ENCODE measurements at places on chromosomes 2 and 18. TPM values are rescaled to one million over a fixed set of nuclear protein-coding genes. Genes with fewer than 3 reads are reported as not detected.

C2orf78 gene
- not detected for total RNA-seq

FAM124B gene
- total RNA-seq, result 4.4 TPM

APCDD1 gene
- total RNA-seq, result 27.6 TPM

FLACC1 gene
- 3.6 TPM for total RNA-seq

GKN2 gene
- 77.2 TPM for total RNA-seq

GRCh38 chr2:176415174-176415895 lies 146.1 kb downstream of the MTX2 start:
- no peaks in the 10 kb centered on the region for H3K36me3 ChIP-seq
- no peak overlapping the region for H3K27ac ChIP-seq
- DNase-seq, result no peak
- no peaks in the 10 kb centered on the region for H3K4me1 ChIP-seq
- H3K4me3 ChIP-seq, result no peak overlapping the region
- no peaks in the 10 kb centered on the region for H3K27me3 ChIP-seq

DNA sequence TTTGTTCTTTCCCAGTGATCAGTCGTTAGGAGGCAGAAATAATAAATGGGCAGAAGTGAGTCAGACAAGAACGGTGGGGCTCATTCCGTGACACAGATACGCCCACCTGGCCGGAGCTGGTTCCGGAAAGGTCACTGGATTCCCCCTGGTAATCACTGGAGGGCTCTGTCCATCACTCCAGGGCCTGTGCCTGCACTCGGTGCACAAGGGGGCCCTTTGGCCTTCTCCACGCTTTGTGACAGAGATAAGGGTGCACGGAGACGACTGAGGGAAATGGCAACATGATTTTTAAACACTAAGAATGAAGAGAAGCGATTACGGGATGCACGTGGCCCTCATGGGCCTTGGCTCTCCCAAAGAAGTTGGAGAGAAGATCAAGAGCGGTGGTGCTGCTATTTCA lies 84.4 kb downstream of the PTGR3 start:
- no peaks in the 10 kb centered on the region for H3K4me1 ChIP-seq
- no peak overlapping the region for H3K27ac ChIP-seq
- no peak overlapping the region for H3K4me3 ChIP-seq
- H3K27me3 ChIP-seq, result no peaks in the 10 kb centered on the region

- H3K4me1 ChIP-seq, result peaks cover 19% of the 10 kb centered on the region
- DNase-seq, result no peak
- H3K4me3 ChIP-seq, result no peak overlapping the region
- no peaks in the 10 kb centered on the region for H3K27me3 ChIP-seq
These were observed 564.0 kb downstream of the TNS1 start for GRCh38 chr2:217438821-217439220.

DNA sequence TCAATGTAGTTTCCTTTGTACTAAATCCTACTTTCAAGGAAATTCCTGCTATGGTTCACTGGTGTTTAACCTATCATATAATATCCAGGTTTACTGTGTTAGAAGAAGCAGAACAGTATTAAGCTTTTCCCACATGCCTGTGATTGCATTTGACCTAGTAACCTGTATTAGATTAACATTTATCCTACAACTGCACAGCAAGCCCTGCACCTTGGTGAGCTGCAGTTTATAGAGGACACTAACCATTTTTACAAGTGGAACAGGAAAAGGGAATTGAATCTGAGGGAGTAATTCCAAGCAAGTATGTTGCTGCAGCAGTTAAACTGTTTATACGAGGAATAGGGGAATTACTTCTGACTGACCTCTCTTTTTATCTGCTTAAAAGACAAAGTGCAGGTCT lies 328.6 kb downstream of the ETAA1 start:
- no peaks in the 10 kb centered on the region for H3K4me1 ChIP-seq
- no peak for DNase-seq
- no peak overlapping the region for H3K4me3 ChIP-seq
- no peaks in the 10 kb centered on the region for H3K27me3 ChIP-seq
- no peaks in the 10 kb centered on the region for H3K36me3 ChIP-seq
- H3K27ac ChIP-seq, result no peak overlapping the region

GRCh38 chr18:23115683-23116096 lies 19.6 kb upstream of the CABLES1 start:
- H3K4me1 ChIP-seq, result peaks cover 14% of the 10 kb centered on the region
- H3K27me3 ChIP-seq, result no peaks in the 10 kb centered on the region
- H3K27ac ChIP-seq, result no peak overlapping the region
- DNase-seq, result no peak
- no peaks in the 10 kb centered on the region for H3K36me3 ChIP-seq

GRCh38 chr2:38098421-38099098 lies 22.6 kb upstream of the CYP1B1 start:
- no peak for DNase-seq
- H3K4me3 ChIP-seq, result peak overlapping the region; percentile 37
- no peaks in the 10 kb centered on the region for H3K36me3 ChIP-seq
- H3K4me1 ChIP-seq, result peaks cover 44% of the 10 kb centered on the region

GRCh38 chr2:42810971-42811811 lies 18.8 kb upstream of the HAAO start:
- peak; percentile 75 for DNase-seq
- H3K4me3 ChIP-seq, result peak overlapping the region; percentile 73
- H3K27ac ChIP-seq, result peak overlapping the region; percentile 100
- no peaks in the 10 kb centered on the region for H3K27me3 ChIP-seq
- H3K36me3 ChIP-seq, result no peaks in the 10 kb centered on the region
- H3K4me1 ChIP-seq, result peaks cover 20% of the 10 kb centered on the region

GRCh38 chr2:68774569-68775271 lies 40.1 kb downstream of the ARHGAP25 start:
- no peaks in the 10 kb centered on the region for H3K36me3 ChIP-seq
- H3K4me1 ChIP-seq, result peaks cover 43% of the 10 kb centered on the region
- H3K27me3 ChIP-seq, result no peaks in the 10 kb centered on the region
- peak overlapping the region; percentile 46 for H3K4me3 ChIP-seq
- peak overlapping the region; percentile 79 for H3K27ac ChIP-seq

- no peak for DNase-seq
- H3K27ac ChIP-seq, result no peak overlapping the region
- H3K27me3 ChIP-seq, result no peaks in the 10 kb centered on the region
- no peaks in the 10 kb centered on the region for H3K36me3 ChIP-seq
- no peaks in the 10 kb centered on the region for H3K4me1 ChIP-seq
These were observed 15.0 kb downstream of the CDH2 start for GRCh38 chr18:28161608-28162599.

DNA sequence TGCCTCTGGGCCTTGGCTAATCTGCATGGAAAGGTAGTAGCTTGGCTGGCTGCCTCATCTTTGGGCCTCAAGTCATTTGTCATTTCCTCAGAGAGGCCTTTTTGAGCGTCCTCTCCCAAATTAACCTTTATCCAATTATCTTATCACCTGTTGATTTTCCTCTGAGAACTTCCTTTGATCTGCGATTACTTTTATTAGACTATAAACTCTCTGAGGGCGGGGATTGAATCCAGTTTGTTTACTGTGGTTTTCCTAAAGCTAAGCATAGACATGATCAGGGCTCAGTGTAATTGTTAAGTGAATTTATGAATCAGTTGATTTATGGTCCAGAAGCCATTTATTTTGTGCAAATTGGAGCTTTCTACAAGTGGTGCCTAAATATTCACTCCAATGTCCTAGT lies 7.5 kb downstream of the RPE start:
- H3K27ac ChIP-seq, result no peak overlapping the region
- H3K36me3 ChIP-seq, result peaks cover 35% of the 10 kb centered on the region
- no peak for DNase-seq
- no peak overlapping the region for H3K4me3 ChIP-seq
- no peaks in the 10 kb centered on the region for H3K27me3 ChIP-seq

- H3K4me3 ChIP-seq, result peak overlapping the region; percentile 44
- no peaks in the 10 kb centered on the region for H3K27me3 ChIP-seq
- DNase-seq, result no peak
- no peaks in the 10 kb centered on the region for H3K36me3 ChIP-seq
- H3K27ac ChIP-seq, result peak overlapping the region; percentile 86
These were observed 177.2 kb downstream of the NEDD4L start for GRCh38 chr18:58221060-58221725.

- H3K27ac ChIP-seq, result no peak overlapping the region
- no peaks in the 10 kb centered on the region for H3K36me3 ChIP-seq
- H3K4me1 ChIP-seq, result no peaks in the 10 kb centered on the region
- no peak for DNase-seq
- H3K27me3 ChIP-seq, result no peaks in the 10 kb centered on the region
These were observed 52.6 kb upstream of the TMEM163 start for GRCh38 chr2:134771313-134771801.

DNA sequence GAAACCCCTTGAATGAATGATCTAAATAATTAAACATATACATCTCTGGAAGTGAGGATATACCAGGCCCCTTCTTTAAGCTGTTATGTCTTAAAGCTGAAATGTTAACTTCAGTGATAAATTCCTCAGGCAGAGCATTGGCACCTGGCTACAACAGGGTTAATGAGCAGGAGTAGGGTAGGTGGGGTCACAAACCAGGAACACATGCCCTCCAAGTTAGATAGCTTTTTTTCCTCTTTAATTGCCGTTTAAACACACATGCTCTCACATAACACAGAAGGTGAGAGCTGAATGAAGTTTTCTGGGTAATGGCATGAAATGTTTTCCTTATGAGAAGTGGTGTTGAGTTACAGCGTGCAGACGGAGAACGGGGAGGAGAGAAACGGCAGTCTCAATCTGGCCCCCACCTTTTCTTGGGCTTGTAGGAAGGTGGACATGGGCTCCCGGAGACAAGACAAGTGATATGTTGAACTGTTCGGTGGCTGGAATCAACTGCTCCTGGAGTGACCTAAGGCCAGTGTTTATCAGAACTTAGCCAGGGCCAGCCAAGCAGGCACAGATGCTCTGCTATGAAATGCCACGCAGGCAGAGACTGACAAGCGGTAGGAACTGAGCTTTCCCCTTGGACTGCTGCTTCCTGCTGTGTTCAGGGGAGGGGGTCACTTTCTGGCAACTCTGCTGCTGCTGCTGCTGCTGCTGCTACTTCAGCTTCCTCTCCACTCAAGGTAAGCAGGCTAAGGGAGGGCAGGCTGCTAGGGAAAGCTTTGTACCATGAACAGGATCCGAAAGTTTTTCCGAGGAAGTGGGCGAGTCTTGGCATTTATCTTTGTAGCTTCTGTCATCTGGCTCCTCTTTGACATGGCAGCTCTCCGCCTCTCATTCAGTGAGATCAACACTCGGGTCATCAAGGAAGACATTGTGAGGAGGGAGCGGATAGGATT lies at the start of gene GALNT5:
Gene GALNT5 (plus strand): TSS at position 394 of the 941 bp plus-strand sequence. CDS start 378 bp downstream, at position 772.
- H3K36me3 ChIP-seq, result no peaks in the 10 kb centered on the region
- H3K4me1 ChIP-seq, result no peaks in the 10 kb centered on the region
- peak within 1 kb of the TSS; percentile 44 for H3K27ac ChIP-seq
- H3K4me3 ChIP-seq, result peak within 1 kb of the TSS; percentile 51
- H3K27me3 ChIP-seq, result no peaks in the 10 kb centered on the region
- peak; percentile 55 for DNase-seq

DNA sequence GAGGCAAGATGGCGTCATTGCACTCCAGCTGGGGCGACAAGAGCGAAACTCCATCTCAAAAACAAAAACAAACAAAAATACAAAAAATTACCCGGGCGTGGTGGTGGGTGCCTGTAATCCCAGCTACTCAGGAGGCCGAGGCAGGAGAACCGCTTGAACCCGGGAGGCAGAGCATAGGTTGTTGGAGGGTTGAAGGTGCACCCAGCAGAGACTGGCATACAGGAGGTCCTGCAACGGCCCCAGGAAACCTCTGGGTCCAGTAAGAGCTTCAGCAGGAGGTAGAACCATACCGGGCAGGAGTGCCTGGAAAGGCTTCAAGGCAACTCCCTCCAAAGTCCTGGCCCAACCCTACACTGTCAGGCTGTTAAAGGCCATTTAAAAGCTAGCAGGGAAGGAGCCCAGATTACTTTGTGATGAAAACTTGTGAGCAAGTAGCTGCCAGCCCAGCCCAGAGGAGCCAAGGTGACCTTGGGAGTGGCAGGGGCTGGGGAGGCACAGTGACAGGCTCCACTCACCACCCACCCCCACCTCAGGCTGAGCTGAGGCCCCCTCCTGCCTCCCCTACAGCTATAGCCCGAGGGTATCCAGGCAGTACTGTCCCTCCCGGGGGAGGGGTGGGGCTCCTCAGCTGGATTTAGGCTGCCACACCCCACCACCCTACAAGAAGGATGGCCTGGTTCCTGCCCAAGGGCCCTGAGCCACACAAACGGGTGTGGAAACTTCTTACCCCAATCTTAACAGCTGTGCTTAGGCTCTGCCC lies 28.1 kb downstream of the TFCP2L1 start:
- no peak for DNase-seq
- peaks cover 6% of the 10 kb centered on the region for H3K27me3 ChIP-seq
- H3K4me3 ChIP-seq, result no peak overlapping the region
- no peak overlapping the region for H3K27ac ChIP-seq

- H3K4me3 ChIP-seq, result peak overlapping the region; percentile 88
- H3K27me3 ChIP-seq, result no peaks in the 10 kb centered on the region
- peaks cover 33% of the 10 kb centered on the region for H3K4me1 ChIP-seq
These were observed 1.7 kb downstream of the NCK2 start for GRCh38 chr2:105746177-105747080.

- H3K27me3 ChIP-seq, result no peaks in the 10 kb centered on the region
- peaks cover 7% of the 10 kb centered on the region for H3K4me1 ChIP-seq
- no peak overlapping the region for H3K27ac ChIP-seq
- no peaks in the 10 kb centered on the region for H3K36me3 ChIP-seq
These were observed 51.0 kb upstream of the ZNF516 start for GRCh38 chr18:76546088-76546435.

Data from upper lobe of right lung (tissue), 1 donor.